ENCODE measurements at places on chromosomes 7 and 10.

DNA sequence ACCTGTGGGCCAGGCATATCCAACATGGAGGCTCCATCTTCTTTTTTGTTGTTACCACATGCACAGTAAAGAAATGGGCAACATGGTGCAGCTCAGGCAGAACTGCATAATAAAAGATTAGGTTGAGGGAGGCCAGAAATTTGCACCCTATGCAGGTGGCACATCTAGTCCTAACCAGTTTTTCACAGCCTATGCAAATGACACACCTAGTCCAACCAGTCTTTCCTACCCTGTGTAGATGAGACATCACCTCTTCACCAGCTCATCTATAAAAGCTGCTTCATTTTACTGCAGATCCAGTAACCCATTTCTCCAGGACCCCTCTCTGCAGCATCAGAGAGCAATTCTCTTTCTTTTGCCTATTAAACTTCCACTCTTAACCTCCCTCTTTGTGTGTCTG lies 411.0 kb upstream of the PCDH15 start:
- no peak for DNase-seq

GRCh38 chr10:124153023-124153826 lies 59.8 kb upstream of the CHST15 start:
- DNase-seq: peak; percentile 90

- peak; percentile 71 for DNase-seq
These were observed 623 bp downstream of the TYSND1 start for GRCh38 chr10:70145666-70146488.

DNA sequence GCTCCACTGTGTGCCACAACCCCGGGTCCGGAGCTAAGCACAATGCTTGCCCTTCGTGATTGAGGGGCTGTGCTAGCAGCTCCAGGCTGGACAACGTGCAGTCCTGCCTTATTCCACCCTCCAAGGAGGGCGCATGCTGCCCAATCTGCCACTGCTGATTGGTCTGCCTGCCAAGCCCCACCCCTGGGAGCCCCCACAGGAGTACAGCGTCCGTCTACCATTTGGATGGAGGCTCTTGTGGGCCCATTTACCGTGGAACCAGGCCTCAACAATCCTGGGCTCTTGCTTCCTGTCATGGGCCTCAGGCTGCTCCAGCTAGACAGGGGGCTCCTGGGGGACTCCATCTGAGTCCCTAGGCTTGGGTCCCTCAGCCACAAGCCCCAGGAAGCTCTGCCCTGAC lies 173.3 kb downstream of the SLIT1 start:
- no peak for DNase-seq

GRCh38 chr10:132532749-132533560 lies 4.6 kb upstream of the INPP5A start:
- DNase-seq: no peak

- DNase-seq: peak; percentile 45
These were observed 481.6 kb downstream of the SH2D4B start for GRCh38 chr10:81019029-81019890.

- no peak for DNase-seq
These were observed 73.8 kb downstream of the TAF3 start for GRCh38 chr10:7892146-7892545.

GRCh38 chr7:30505174-30505697 lies 607 bp upstream of the GGCT start:
- DNase-seq: no peak

GRCh38 chr7:118148930-118149329 lies 35.0 kb upstream of the LSM8 start:
- DNase-seq: no peak

- DNase-seq: no peak
These were observed 13.0 kb upstream of the AKR1E2 start for GRCh38 chr10:4813023-4813422.

DNA sequence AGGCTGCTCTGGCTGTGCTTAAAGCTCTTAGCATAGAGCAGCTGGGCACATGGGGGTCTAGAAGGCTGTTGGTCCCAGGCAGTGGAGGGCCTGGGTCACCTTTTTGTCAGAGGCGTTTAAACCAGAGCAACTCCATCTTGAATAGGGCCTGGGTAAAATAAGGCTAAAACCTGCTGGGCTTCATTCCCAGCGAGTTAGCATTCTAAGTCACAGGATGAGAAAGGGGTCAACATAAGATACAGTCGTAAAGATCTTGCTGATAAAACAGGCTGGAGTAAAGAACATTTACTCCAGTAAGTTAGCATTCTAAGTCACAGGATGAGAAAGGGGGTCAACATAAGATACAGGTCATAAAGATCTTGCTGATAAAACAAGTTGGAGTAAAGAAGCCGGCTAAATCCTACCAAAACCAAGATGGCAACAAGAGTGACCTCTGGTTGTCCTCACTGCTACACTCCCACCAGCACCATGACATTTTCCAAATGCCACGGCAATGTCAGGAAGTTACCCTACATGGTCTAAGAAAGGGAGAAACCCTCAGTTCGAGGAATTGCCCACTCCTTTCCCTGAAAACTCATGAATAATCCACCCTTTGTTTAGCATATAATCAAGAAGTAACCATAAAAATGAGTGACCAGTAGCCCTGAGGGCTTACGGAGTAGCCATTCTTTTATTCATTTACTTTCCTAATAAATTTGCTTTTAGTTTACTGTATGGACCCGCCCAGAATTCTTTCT lies 96.8 kb upstream of the PCBD1 start:
- DNase-seq: no peak

DNA sequence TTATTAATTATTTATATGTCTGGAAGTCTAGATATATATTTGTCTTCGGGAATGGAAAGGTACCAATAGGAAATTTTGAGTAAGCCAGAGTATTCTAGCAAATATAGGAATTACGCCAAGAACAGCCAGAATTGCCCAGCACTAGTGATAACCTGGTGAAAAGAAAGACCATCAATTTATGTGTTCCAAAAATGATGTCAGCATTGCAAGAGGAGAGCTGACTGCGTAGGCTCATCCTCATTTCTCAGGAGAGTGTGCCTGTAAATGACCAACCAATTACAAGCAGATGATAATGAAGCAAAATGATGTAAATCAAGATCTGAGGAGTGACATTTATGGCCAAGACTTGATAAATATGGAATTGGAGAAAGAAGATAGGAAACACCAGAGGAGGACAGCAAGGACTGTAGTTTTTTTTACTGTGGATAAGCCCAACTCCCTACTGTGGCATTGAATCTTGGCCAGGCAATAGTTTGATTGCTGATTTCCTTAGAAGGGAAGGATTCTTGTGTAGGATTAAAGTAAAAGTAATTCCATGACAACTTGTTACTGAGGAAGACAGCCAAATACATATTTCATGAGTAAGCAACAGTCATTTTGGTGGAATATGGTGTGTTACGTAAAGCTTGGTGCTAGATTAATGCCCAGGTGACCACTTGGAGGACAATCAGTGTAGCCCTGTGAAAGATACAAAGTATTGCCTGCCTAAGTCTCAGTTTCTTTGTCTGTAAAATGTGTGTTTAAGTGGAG lies 590.8 kb downstream of the AUTS2 start:
- no peak for DNase-seq

DNA sequence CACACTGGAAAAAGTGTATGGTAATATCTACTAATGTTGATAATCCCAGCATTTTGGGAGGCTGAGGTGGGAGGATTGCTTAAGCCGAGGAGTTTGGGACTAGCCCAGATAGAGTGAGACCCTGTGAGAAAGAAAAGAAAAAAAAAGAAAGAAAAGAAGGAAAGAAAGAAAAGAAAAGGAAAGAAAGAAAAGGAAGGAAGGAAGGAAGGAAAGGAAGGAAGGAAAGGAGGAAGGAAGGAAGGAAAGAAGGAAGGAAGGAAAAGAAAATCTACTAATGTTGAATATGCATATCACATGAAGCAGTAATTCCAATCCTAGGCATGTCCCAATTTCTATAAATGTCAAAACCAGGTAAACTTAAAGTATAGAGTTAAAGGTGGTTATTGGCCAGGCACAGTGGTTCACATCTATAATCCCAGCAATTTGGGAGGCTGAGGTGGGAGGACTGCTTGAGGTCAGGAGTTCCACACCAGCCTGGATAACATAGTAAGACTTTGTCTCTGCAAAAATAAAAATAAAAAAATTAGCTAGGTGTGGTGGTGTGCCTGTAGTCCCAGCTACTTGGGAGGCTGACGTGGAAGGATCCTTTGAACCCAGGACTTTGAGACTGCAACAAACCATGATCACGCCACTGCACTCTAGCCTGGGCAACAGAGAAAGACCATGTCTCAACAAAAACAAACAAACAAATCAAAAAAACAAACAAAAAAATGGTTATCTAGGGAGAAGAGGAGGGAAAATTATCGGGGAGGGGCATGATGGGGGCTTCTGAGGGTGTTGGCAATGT lies 5.2 kb upstream of the KAZALD1 start:
- no peak for DNase-seq

- no peak for DNase-seq
These were observed 19.8 kb downstream of the LSMEM1 start for GRCh38 chr7:112500619-112501018.

DNA sequence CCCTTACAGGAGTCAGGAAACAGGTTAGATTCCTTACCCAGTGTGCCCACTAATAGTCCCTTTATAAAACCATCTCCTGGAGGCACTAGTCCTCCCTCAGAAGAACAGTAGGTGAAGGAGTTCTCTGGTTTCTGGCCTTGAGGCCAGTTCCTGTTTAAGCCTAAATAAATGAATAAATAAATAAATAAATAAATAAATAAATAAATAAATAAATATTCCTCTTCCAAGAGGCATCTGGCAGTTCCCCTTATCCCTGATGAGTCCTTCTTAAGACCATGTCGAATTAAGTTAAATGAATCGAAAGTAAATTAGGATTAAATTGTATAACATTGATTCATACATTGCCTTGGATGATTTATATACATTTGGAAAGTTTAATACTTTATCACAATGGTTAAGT lies 223.3 kb downstream of the PCDH15 start:
- no peak for DNase-seq

- no peak for DNase-seq
These were observed 3.4 kb upstream of the CUZD1 start for GRCh38 chr10:122849090-122849489.

DNA sequence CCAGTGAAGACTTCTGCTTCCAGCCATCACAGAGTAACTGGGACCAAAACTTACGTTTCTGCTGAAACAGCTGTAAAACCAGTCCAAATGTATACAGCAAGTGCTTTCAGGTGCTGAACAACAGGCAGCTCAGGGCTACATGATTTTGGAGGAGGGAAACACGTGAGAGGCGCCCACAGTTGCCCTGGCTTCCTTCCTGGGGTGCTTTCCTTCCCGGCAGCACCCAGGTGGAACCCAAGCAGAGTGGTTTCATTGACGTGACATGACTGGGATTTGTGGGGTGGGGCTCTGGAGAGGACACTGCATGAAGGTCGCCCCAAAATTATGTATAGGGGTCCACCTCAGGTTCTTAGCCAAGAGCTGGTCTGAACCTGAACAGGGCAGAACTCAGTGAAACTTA lies 34.2 kb downstream of the IL2RA start:
- DNase-seq: peak; percentile 5

GRCh38 chr10:17455015-17455520 lies 673 bp upstream of the ST8SIA6 start:
- DNase-seq: no peak

GRCh38 chr10:72611783-72612182 lies 14.1 kb downstream of the MICU1 start:
- no peak for DNase-seq

DNA sequence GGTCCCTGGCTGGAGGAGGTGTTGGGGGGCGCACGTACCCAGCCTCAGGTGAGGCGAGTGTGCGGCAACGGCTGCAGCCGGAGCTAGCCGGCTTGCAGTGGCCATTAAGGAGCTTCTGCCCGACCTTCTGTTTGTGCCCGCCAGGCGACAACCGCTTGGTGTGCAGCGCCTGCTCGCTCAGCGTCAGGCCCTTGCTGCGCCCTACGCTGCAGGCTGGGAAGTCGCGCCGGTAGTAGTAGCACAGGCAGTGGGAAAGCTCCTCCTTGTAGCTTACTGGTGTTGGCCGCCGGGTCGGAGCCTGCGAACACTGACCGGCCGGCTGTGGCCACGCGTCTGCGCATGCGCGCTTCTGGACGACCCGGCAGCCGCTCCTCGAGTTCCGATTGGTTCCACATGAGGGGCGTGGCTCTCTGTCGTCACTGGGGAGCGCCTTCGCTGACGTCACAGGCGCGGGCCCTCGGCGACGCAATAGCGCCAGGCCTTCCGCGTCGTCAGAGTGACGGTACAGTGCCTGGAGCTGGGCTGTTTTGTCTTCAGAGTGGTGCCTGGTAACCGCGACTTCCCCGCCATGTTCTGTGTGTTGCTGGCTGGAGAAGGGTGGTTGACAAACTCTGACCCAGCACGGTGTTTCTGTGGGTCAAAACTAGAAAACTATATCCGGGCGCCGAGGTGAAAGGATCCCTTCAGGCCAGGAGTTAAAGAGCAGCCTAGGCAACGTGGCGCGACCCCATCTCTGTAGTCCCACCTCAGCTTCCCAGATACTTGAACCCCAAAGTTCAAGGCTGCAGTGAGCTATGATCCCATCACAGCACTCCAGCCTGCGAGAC lies 76.3 kb upstream of the TMEM248 start:
- peak; percentile 99 for DNase-seq

DNA sequence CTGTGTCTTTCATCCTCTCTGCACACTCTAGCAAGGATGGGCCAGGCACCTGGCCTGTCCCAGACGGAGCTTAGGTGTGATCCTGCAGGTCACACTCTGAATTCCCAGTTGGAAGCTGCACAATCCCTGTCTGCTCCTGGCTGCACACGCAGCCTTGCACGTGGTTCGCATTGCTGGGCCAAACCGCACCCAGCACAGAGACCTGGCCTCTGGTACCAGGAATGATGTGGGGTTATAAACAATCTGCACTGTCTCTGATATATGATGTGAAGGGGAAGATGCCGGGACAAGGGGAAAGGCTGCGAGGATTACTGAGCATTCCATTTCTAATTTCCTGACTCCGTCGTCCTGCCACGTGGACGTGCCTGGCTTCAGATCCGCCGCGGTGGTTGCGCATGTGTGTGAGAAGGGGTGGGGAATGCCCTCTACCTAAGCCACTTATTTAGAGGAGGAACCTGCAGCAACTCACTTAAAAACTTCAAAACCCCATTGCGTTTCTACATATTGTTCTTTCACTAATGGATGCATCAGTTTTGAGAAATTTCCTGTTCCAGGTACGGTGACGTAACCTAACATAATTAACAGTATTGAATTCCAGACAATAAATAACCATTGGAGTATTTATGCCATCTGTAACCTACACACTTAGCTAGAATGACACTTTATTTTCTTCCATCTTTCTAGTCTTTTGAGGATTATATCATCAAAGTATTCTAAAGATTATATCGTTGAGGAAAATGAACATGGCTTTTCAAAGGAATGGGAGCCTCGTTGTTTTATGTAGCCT lies 559.7 kb upstream of the MGMT start:
- no peak for DNase-seq

DNA sequence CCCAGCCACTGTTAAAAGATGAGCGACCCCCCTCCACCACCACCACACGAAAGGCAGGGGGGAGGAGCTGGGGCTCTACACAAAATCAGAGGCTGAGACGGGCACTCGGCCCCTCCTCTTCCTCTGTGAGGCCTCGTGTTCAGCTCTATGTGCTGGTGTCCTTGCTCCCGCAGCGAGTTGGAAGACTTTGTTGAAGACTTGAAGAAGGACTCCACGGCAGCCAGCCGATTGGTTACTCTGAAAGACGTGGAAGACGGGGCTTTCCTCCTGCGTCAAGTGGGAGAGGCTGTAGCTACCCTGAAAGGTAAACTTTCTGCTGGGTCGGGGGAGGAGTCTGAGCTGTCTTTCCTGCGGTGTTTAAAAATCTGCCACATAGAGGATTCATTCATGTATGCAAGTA lies 203.7 kb downstream of the ARHGAP21 start:
- DNase-seq: peak; percentile 75

GRCh38 chr7:80478683-80479082 lies 33.2 kb downstream of the GNAT3 start:
- DNase-seq: no peak

All from activated naive CD4-positive, alpha-beta T cell treated with anti-CD3 and anti-CD28 coated beads for 36 hours (primary cell).